ENCODE measurements at places on chromosomes 3 and 15.

DNA sequence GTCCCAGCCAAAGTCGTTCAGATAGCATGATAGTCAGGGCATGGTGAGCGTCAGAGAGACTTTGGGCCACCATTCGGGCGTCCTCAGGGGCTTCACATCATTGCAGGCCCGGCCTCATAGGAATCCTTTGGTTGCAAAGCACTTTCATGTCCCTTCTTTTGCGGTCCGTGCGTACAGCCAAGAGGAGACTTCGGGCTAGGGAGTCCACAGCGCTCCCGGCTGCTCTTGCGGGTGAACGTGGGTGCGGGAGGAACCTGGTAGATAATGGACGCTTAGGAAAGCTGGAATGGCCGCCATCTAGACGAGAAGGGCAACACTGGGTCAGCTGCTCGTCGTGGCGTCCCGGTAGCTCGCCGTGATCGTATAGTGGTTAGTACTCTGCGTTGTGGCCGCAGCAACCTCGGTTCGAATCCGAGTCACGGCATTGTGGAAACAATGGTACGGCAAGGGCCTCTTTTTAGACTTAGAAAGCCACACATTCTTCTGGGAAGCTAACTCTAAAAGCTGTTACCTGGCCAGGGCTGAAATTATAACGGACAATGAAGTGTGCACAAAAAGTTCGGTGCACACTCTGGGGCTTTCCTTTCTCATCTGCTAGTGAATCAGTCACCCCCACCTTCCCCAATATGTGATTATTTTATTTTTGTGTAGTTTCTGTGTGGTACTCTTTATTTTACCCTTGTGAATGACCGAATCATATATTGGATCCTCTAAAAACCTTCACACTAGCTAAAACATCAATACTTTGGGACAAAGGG lies 13.2 kb upstream of the SHF start:
- DNase-seq: peak; percentile 82

- DNase-seq: peak; percentile 15
Measured at GRCh38 chr15:71066983-71067382, 48.3 kb upstream of the THSD4 start.

DNA sequence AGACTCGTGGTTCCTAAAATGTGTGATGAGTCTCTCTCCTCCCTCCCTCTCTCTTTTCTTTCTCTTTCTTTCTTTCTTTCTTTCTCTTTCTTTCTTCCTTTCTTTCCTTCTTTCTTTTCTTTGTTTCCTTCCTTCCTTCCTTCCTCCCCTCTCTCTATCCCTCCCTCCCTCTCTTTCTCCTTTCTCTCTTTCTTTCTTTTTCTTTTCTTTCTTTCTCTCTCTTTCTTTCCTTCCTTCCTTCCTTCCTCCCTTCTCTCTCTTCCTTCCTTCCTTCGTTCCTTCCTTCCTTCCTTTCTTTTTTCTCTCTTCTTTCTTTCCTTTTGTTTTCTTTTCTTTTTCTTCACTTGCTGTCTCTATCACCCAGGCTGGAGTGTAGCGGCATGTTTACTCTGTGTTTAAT lies 290.8 kb downstream of the NFKBIZ start:
- DNase-seq: no peak

DNA sequence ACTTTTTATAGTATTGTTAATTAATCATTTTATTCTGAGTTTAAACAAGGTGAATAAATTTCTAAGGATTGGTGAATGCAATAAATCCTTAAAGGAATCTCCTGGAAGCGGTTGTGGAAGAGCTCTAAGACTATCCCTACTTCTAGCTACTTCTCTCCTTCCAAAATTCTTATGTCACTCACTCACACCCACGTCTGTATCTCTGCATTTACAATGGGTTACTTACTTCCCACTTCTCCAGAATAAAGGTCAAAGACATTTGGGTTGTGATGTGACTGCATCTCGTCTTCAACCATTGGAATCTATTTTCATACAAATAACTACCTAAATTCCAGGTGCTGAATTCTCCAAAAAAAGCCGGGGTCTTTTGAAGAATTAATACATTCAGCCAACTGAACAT lies 234.2 kb upstream of the MDFIC2 start:
- DNase-seq: no peak

- no peak for DNase-seq
Measured at GRCh38 chr3:147653367-147653923, 244.3 kb downstream of the ZIC1 start.

DNA sequence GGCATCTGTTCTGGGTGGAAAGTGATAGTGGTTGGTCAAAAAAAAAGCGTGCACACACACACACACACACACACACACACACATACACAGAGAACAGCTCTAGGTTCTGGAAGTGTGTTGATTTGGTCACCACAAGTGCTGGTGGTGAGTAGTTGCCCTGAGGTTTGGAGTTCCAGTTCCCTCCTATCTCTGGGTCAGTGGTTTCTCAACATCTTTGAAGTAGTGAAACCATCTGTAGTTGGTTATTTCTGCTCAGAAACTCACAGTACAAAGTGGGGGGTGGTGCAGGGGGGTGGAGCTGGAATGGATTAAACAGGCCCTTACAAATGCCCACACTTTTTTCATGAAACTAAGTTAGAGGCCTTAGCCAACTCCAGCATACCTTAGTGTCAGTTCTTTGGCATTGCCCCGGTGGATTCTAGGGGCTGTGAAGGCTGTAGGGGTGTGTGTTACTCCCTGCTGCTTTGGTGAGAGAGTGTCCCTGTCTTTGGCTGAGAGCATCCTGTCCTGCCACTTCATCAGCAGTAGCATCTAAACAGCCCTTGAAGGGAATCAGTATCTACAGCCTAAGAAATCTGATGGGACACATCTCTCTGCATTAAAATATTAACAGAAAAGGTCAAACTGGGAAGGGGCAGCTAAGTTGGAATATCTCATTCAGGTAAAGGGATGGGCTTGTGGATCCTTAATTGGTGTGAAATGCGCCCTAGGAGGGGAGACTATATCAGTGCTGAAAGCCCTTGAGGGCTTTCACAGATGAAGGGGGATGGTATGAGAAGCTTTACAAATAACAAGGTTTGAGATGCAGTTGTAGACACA lies 20.6 kb downstream of the SMAD3 start:
- no peak for DNase-seq

DNA sequence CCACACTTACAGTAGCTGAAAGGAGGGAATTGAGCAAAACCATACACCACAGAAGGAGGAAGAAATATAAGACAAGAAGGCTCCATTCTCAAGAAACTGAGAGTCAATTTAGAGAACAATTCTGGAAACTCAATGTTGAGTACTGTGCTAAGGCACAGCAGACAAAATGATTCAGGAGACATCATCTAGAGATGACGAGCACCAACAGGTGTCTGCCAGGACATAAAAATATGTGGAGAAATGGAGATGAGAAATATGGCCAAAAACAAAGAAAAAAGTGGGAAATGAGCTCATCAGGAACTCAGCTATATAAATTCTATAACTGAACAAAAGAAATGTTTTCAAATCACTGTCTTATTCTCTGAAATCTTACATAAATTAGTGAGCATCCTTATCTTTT lies 343.7 kb downstream of the ERC2 start:
- DNase-seq: no peak

GRCh38 chr3:188944108-188944507 lies 227.7 kb upstream of the TPRG1 start:
- no peak for DNase-seq

Data from MG63 (cell line).